ENCODE measurements at places on chromosomes 4 and X. TPM values are rescaled to one million over a fixed set of nuclear protein-coding genes. Genes with fewer than 3 reads are reported as not detected.

DNA sequence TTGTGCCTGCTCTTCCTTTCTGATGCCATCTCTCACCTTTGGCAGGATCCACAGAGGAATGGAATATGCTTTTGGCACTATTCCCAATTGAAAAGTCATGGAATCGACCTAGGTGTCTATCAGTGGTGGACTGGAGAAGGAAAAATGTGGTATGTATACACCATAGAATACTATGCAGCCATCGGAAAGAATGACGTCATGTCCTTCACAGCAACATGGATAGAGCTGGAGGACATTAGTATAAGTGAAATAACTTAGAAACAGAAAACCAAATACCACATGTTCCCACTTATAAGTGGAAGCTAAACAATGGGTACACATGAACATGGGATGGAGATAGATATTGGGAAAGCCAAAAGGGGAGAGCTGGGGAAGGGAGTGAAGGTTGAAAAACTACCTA lies 58.3 kb upstream of the SMIM31 start:
- H3K4me1 ChIP-seq, result no peaks in the 10 kb centered on the region
- H3K27ac ChIP-seq, result no peak overlapping the region
- H3K4me3 ChIP-seq, result no peak overlapping the region

ARMCX4 gene
- 1.1 TPM for total RNA-seq

- no peak overlapping the region for H3K4me3 ChIP-seq
- no peaks in the 10 kb centered on the region for H3K4me1 ChIP-seq
- no peaks in the 10 kb centered on the region for H3K27me3 ChIP-seq
- no peak overlapping the region for H3K27ac ChIP-seq
These were observed 24.4 kb upstream of the GBA3 start for GRCh38 chr4:22668301-22668700.

- no peaks in the 10 kb centered on the region for H3K36me3 ChIP-seq
- no peak for DNase-seq
- H3K27me3 ChIP-seq, result no peaks in the 10 kb centered on the region
- H3K4me1 ChIP-seq, result no peaks in the 10 kb centered on the region
These were observed 95.7 kb downstream of the SPANXN4 start for GRCh38 chrX:143121477-143121876.

CTSO gene
- total RNA-seq, result 23.8 TPM

- DNase-seq, result no peak
- peak overlapping the region; percentile 61 for H3K4me3 ChIP-seq
- H3K27ac ChIP-seq, result peak overlapping the region; percentile 75
- no peaks in the 10 kb centered on the region for H3K27me3 ChIP-seq
These were observed 536 bp downstream of the SH3BGRL start for GRCh38 chrX:81202456-81202819.

DNA sequence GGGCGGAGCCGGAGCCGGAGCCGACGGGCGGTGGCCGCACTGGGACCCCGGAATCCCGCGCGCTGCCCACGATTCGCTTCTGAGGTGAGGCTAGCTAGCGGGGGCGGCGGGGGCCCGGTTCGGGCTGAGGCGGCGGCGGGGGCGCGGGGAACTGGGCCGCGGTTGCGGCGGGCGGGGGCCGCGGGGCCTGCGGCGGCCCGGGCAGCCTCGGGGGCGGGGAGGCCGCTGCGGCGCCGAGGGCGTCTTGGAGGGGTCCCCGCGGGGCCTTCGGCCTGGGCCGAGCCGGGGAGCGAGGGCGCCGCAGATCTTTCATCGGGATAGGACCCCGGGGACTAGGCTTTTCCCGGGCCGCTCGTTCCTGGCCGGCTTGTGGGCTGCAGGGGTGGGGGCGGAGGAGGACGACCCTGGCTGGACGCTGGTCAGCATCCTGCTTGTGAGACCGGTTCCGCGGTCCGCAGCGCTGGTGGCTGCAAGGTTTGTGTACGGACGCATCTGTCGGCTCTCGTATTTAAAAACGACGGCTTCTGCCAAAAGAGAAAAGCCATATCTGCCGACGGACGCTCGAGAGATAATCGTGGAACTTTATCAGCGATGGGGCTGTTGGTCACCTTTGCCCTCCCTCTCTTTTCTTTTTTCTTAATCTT lies 419 bp downstream of the ADD1 start:
- no peaks in the 10 kb centered on the region for H3K36me3 ChIP-seq
- H3K27me3 ChIP-seq, result no peaks in the 10 kb centered on the region
- DNase-seq, result peak; percentile 70
- H3K4me3 ChIP-seq, result peak overlapping the region; percentile 90
- H3K27ac ChIP-seq, result peak overlapping the region; percentile 79
- H3K4me1 ChIP-seq, result no peaks in the 10 kb centered on the region

- no peaks in the 10 kb centered on the region for H3K4me1 ChIP-seq
- H3K4me3 ChIP-seq, result no peak overlapping the region
- DNase-seq, result no peak
- no peak overlapping the region for H3K27ac ChIP-seq
- no peaks in the 10 kb centered on the region for H3K36me3 ChIP-seq
- H3K27me3 ChIP-seq, result no peaks in the 10 kb centered on the region
These were observed 261.5 kb downstream of the GPC3 start for GRCh38 chrX:133723930-133724329.

DNA sequence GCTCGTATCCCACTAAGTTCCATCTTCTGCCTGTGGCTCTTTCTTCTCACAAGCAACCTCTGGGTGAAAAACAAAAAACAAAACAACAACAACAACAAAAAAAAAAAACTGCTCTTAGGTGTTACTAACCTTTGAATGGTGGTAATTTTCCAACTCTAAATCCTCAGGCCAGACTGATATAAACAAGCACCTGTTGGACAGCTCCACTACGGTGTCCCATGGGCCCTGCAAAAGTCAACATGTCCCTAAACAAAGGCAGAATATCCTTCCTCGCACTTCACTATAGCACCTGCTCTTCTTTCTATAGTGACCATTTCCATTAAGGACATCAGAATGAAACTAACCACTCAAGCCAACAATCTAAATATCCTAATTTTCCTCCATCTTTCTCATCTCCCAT lies 54.6 kb upstream of the PARM1 start:
- H3K4me1 ChIP-seq, result no peaks in the 10 kb centered on the region
- H3K4me3 ChIP-seq, result no peak overlapping the region
- DNase-seq, result no peak
- no peak overlapping the region for H3K27ac ChIP-seq
- no peaks in the 10 kb centered on the region for H3K36me3 ChIP-seq
- H3K27me3 ChIP-seq, result no peaks in the 10 kb centered on the region
